ENCODE measurements at places on chromosomes 1 and 21. TPM values are rescaled to one million over a fixed set of nuclear protein-coding genes. Genes with fewer than 3 reads are reported as not detected.

The MYOG gene
- not detected for polyA plus RNA-seq

The TSPAN2 gene
- 51.1 TPM for polyA plus RNA-seq

The CYP4X1 gene
- 1.8 TPM for polyA plus RNA-seq

The C1orf198 gene
- polyA plus RNA-seq, result 35.6 TPM

DNA sequence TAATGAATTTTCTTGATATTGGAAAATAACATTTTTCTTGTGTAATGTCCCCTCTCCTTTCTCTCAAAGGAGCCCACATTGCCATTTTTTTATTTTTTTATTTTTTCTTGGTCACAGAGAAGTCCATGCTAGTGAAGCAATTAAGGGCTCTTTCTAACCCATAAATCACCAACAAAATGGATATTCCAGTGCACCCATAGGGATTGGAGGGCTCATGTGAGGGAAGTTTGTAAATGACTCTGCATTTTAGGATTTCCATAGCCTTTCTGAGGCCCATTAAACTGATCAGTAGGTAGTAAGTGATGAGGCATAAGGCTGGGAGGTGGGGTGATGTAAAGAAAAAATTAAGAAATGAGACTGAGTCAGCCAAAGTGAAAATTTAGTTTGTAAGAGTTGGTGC is 55.9 kb upstream of the JAK1 start:
- no peak for DNase-seq

DNA sequence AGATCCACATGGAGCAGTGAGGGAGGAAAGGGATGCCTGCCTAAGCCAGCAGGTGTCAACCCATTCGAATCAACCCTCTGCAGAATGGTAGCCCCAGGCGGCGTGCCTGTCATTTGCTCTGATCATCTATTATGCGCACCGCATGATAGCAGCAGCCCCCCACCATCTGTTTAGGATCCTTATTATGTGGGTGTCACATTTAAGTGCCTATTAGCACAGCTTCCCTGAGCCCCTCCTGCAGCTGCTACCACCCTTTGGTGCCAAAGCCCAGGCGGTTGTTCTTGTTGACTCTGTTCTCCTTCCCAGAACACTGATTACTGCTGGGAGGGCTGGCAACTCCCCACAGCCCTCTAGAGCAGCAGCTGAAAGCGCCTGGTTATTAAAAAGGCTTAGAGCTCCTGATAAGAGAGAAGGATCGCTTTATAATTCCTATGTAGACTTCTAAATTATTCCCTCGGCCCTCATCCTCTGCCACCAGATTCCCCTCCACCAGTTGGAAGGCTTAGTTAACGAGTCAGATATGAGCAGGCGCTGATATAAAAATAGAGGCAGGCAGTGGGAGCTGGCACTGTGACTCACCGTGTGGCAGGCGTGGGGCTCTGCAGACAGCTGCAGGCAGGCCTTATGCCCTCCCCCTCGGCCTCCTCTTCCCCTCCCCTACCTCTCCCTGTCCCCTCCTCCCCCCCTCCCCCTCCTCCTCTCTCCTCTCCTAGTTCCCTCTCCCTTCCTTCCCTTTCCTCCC is 23.0 kb downstream of the ACTA1 start:
- peak; percentile 31 for DNase-seq

GRCh38 chr1:100239961-100240360 is 9.7 kb downstream of the DBT start:
- DNase-seq, result no peak

- no peak for DNase-seq
Observed at GRCh38 chr1:162466797-162467196, 30.8 kb upstream of the UHMK1 start.

DNA sequence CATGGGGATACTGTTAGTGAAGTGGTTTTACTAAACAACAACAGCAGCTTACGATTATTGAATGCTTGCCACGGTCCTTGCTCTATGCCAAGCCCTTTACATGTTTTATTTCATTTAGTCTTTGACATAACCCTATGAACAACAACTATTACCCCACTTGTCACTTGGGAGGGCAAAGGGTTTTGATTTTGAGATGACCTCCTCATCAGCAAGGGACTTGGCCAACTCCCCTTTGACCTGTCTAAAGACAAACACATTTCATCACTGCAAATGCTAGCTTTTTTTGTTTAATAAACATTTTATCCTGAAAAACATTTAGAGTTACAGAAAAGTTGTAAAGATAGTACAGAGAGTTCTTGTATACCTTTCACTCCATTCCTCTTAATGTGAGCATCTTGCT is 152.5 kb upstream of the WNT4 start:
- DNase-seq, result no peak

DNA sequence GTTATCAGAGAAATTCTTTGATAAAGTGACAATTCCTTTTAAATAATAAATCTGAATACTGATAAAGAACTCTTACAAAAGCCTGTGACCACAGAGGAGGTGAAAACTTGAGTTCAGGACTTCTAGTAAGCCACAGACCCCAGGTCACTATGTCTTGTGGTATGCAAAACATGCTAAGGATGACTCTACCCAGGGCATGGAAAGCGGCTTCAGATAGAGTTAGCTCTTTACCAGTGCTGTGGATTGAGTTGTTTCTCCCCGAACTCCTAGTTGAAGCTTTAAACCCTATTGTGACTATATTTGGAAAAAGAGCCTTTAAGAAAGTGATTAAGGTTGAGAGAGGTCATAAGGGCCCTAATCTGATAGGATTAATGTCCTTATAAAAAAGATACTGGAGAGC is 42.3 kb downstream of the HLX start:
- DNase-seq, result no peak

GRCh38 chr1:235503403-235504121 is 690 bp downstream of the B3GALNT2 start:
- DNase-seq, result peak; percentile 46

DNA sequence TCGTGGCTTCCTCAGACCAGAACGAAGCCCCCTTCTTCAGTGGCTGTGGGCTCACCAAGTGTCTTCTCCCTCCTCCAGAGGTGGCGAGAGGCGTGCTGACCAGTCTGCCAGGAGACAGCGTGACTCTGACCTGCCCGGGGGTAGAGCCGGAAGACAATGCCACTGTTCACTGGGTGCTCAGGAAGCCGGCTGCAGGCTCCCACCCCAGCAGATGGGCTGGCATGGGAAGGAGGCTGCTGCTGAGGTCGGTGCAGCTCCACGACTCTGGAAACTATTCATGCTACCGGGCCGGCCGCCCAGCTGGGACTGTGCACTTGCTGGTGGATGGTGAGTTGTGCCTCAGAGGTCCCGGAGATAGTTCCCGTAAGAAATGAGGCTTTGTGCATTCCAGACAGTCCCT is 24.0 kb downstream of the IL6R start:
- DNase-seq, result no peak

- no peak for DNase-seq
Observed at GRCh38 chr21:41431788-41432548, 5.9 kb downstream of the MX1 start.

DNA sequence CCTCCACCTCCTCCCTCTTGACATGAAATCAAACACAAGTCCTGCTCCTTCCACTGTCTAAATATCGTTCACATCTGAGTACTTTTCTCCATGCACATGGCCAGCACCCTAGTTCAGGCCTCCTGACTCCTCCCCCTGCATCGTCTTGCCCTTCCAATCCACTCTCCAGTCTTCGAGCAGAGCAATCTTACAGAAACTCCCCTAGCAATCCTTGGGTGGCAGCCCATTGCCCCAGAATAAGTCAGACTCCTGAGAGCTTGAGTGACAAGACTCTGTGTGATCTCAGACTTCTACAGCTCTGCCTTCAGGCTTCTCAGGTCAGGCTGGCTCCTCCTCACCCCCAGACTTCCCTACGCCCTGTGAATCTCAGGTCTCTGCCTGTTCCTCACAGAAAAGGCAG is 5.5 kb downstream of the SH2D2A start:
- no peak for DNase-seq

DNA sequence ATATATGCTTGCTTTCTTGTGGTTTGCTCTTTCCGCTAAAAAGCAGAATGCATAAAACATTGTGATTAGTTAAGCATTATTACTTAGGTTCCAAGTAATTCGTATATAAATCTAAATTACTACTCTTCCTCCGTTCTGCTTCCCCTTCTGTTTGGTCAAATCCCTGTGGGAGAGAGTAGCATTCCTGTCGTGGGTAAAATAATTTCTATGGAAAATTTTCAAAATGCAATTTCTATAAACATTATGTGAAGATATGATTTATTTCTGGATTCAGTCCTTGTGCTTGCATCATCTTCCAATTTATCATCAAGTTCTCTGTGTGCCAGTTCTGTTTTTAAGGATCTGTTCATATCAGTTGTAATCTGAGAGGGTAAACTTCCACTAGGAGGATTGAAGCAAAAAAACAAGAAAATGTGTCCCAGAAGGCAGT is 7.2 kb upstream of the WARS2 start:
- no peak for DNase-seq

DNA sequence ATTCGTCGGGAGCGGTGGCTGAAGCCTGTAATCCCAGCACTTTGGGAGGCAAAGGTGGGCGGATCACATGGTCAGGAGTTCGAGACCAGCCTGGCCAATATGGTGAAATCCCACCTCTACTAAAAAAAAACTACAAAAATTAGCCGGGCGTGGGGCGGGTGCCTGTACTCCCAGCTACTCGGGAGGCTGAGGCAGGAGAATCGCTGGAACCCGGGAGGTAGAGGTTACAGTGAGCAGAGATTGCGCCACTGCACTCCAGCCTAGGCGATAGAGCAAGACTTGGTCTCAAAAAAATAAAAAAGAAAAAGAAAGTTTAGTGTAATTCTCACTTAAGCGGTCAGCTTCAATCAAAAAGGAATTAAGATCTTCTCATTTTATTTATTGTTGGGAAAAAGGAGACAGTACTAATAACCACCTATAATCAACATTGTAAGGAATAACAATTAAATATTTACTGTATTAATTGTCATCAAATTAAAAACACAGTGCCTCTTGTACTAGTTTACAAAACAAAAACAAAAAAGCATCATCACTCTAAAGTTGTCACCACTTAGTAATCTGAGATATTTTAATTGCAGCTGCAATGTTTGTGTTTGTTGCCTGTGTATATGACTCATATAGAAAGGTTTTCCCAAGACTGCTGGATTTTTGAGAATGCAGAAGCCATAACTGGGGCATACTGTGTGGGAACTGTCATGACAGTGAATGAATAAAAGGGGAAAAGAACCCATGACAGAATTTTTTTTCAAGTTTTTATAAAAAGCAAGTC is 3.7 kb downstream of the FBXO42 start:
- DNase-seq, result no peak

Measured in urinary bladder (tissue), 4 donors.